EL (cell line): ENCODE measurements at places on chromosomes 3 and 15.
A peak's percentile ranks its signal among the peaks of the same experiment; 100 is the strongest.

GRCh38 chr3:36876181-36876936 is 68.5 kb downstream of the TRANK1 start:
- DNase-seq: no peak

DNA sequence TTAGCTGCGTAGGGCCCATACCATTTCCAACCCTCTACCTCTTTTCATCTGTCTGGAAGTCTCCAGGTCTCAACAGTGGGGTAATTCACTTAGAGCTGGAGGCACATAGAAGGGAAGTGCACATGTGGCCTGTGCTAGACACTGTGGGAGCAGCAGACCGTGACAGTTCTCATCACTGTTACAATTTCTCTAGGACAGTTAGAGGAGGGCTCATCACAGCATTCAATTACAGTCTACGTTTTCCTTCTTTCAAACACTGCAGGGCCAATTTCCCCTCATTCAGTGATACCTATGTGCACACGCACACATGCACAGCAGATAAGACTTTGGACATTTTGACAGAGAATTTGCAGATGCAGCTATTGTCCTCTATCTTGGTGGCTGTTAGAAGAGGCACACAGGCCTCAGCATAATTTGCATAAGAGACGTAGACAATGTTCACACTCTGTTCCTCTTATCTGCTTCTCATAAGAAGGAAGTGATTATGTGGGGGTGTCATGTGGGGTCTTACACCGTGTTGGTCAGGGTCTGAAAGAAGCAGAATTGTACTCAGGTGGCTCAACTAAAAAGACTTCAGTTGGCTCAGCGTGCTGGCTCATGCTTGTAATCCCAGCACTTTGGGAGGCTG is 12.6 kb upstream of the HRG start:
- no peak for DNase-seq

GRCh38 chr3:24151594-24151993 is 206.5 kb downstream of the NR1D2 start:
- DNase-seq: no peak

- no peak for DNase-seq
These were observed 37.9 kb downstream of the MYO5C start for GRCh38 chr15:52257734-52258062.

GRCh38 chr3:122668930-122669730 is 11.5 kb upstream of the PARP14 start:
- peak; percentile 89 for DNase-seq

DNA sequence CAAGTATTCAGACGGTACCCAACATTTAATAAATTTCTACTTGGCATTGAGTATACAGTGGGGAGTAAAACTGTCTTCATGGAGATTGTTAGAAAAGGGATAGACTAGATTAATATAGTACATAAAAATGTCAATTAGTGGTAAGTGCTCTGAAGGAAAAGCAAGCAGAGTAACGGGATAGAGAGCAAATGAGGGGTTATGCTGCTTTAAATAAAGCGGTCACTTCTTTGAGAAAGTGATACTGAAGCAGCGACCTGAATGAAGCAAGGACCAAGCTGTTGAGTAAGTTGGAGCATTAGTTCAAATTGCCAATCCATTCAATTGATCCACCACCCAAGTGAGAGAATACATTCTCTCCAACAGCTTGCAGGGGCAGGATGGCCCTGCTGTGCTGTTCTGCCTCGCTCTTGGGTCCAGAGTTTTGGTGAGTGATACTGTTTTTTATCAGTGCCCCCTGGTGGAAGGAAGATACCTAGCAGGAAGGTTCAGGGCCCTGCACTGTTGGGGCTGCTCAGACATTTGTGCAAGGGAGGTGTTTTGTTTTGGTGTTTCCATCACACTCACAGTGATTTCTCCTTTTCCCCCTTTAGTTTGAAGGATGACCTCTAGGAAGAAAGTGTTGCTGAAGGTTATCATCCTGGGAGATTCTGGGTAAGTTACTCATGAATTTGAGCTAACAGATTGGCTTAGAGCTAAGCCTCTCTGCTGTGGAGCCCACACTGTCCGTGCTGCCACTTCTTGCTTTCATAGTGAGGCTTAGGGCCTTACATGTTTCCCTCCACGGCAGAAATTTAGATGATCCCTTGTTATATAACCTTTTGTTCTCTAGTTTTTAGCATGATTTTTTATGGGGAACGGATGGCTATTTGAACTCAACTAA is 69.0 kb downstream of the RAB7A start:
- peak; percentile 68 for DNase-seq

- DNase-seq: no peak
These were observed 1.5 kb downstream of the ABTB1 start for GRCh38 chr3:127674101-127674721.

DNA sequence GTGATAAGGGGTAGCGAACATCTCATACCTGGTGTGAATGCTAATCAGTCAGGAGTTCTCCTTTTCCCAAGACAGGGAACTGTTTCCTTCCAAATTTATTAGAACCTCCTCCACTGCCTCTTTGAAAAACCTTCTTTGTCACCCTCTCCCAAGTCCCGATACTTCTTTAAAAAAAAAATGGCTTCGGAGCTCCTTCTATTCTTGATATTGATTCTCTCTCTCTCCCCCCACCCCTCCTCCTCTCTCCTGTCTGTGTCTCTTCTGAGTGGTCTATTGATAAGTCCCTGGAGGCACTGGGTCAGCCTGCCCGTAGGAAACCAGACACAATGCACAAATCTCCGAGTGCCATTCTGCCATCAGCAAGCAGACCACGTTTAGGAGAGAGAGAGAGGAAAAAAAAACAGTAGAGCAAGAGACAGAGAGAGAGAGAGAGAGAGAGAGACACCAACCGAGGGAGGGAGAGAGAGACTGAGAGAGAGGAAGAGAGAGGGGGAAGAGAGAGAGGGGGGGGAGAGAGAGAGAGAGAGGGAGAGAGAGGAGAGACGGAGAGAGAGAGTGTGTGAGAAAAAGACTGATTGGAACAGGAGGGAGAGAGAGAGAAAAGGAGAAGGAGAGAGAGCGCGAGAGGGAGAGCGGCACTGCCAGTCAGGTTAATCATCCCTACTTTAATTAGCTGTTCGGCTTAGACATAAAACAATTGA is 160.9 kb downstream of the TIGIT start:
- DNase-seq: peak; percentile 40

DNA sequence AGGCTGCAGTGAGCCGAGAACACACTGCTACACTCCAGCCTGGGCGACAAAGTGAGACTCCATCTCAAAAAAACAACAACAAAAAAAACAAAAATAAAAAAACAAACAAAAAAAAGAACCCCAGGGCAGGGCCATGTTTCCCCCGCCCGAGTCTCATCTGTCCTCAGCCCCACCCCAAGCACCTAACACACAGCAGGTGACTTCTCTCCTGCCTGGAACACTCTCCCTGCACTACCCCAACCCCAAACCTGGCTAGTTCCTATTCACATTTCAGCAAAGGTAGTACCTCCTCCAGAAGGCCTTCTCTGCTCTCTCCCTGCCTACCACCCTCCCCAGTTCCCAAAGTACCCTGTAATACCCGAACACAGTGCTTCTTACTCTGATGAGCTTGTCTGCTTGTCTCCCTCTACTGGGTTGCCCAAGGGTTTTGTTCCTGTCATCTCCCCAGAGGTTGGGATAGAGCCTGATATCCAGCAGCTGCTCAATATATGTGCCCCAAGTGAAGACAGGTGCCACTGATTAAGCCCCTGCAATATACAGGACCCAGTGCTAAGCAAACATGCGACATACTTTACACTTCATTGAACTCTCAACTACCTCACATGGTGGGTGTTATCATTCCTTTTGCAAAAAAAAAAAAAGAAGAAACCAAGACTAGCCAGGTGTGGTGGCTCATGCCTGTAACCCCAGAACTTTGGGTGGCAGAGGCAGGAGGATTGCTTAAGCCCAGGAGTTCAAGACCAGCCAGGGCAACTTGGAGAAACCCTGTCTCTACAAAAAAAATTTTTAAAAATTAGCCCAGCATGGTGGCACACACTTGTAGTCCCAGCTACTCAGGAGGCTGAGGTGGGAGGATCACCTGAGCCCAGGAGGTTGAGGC is 103.6 kb downstream of the DAPK2 start:
- DNase-seq: no peak

GRCh38 chr3:178964551-178964950 is 107.1 kb downstream of the ZMAT3 start:
- no peak for DNase-seq

DNA sequence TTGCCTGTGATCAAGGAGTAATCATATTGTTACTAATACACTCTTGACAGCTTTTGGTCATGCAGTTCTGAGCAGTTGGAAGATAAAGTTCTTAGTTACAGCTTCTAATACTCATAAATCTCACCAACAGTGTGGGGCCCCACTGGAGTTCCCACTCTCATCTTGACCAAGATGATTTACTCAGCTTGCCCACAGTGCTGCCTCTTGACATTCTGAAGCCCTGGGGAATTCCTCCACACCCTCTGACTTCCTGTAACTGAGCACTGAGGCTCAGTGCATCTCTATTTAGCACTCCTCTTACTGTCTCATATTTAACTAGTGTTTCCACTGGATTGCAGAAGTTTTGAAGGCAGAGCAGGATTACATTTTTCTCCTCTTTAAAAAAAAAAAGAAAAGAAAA is 1.9 kb upstream of the ARL6IP5 start:
- DNase-seq: peak; percentile 80

- no peak for DNase-seq
These were observed 20.6 kb upstream of the USP3 start for GRCh38 chr15:63483521-63484371.

GRCh38 chr15:57082054-57082728 is 163.7 kb downstream of the TCF12 start:
- no peak for DNase-seq

DNA sequence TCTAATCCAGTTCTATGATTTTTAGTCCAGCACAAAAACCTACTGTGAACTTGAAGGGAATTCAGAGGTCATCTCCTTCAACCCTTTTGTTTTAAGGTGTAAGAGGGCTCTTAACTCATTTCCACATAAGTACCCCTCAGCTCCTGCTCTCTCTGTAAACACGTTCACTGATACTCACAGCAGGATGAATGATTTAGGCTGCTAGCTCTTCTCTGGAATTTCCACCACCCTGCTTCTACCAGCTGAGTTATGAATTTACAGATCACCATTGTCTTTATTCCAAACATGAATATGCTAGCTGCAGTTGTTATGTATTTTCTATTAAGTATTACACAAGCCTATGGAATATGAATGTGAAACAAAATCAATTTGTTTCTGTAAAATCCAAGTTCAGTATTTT is 101.3 kb upstream of the NANOGP8 start:
- no peak for DNase-seq

GRCh38 chr15:63503739-63504246 is 600 bp upstream of the USP3 start:
- DNase-seq: peak; percentile 86

DNA sequence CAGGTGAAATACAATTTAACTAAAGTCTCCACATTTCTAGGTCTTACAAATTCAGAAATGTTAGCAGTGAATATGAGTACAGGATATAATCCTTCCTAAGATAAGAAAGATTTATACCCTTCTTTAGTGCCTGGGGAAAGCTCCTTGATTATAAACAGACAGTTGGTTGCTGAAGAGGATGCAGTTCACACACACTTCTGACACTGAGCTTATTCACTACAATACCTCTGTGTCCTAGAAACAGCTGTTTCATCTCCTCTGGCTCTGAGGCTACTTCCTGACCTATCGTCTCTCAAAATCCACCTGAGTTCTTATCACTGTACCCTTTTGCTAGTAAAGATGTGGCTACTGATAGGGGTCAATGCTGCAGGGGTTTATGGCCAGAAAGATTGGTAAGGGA is 57.1 kb downstream of the TP63 start:
- no peak for DNase-seq

DNA sequence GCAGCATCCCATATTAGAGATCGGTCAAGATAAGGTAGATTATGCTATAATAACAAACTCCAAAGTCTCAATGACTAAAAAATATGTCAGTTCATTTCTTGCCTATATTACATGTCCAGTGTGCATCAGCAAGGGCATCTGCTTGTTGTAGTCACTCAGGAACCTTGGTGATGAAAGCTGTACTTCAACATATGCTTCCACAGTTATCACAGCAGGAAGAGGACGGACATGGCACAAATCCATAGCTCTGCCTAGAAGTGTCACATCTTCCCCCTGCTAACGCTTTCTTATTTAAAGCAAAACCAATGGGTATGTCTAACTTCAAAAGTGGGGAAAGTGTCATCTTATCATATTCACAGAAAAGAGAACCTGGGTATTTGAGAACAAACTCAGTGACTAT is 20.0 kb upstream of the PIAS1 start:
- DNase-seq: no peak

DNA sequence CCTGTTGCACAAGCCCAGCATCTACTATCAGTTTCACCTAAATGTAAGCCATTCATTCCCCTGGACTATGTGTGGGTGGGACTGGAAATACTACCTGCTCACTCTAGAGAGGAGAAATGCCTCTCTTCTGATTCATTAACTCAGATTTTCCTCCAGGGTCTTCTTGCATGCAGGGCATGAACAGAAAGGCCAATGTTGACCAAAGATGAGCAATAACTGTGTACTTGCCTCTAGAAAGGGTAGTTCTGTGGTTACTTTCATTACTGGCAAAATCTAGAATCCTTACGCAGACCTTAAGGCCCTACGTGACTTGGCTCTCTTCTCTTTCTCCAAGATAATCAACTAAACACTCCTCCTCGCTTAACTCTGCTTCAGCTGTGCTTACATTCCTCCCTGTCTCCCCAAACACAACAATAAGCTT is 81.4 kb upstream of the PSMD6 start:
- DNase-seq: peak; percentile 45

- no peak for DNase-seq
These were observed 124.0 kb upstream of the STT3B start for GRCh38 chr3:31408720-31409119.

DNA sequence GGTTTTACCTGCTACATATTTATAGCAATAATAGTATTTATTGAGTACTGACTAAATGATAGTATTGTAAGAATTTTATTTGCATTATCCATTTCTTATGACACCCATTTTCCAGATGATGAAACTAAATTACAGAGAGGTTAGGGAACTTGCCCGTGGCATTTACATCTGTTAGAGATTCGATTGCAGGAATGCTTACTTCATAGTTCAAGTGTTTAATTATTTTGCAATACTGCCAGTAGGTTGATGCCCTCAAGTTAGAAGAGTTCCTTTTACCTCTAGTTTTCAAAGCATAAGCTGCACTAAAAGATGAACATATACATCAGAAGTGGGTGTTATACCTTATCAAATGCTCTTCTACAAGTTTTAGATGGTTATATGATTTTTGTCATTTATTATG is 362.8 kb upstream of the RGMA start:
- no peak for DNase-seq

DNA sequence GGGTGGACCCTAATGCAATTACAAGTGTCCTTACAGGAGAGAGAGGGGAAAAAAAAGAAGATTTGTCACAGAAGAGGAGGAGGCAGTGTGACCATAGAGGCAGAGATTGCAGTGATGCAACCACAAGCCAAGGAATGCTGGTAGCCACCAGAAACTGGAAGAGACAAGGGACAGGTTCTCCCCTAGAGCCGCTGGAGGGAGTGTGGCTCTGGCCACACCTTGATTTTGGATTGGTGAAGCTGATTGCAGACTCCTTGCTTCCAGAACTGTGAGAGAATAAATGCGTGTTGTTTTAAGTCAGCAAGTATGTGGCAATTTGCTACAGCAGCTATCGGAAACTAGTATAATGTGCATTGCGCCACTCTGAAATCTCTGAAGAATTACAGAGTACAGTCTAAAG is 110.1 kb downstream of the SRGAP3 start:
- no peak for DNase-seq

GRCh38 chr15:94023531-94023930 is 207.8 kb upstream of the MCTP2 start:
- no peak for DNase-seq

GRCh38 chr3:23019596-23020300 is 183.4 kb upstream of the UBE2E2 start:
- DNase-seq: peak; percentile 77
